Caco-2 (cell line): ENCODE measurements at places on chromosomes 12 and 14. TPM values are rescaled to one million over a fixed set of nuclear protein-coding genes. Genes with fewer than 3 reads are reported as not detected.

- no peaks in the 10 kb centered on the region for H3K4me1 ChIP-seq
- no peak overlapping the region for H3K4me3 ChIP-seq
- no peak overlapping the region for H3K27ac ChIP-seq
- DNase-seq, result no peak
- no peaks in the 10 kb centered on the region for H3K27me3 ChIP-seq
Observed at GRCh38 chr14:81989211-81989610, 455.6 kb upstream of the SEL1L start.

The OLR1 gene
- total RNA-seq, result 176 and 183 TPM in 2 replicates

DNA sequence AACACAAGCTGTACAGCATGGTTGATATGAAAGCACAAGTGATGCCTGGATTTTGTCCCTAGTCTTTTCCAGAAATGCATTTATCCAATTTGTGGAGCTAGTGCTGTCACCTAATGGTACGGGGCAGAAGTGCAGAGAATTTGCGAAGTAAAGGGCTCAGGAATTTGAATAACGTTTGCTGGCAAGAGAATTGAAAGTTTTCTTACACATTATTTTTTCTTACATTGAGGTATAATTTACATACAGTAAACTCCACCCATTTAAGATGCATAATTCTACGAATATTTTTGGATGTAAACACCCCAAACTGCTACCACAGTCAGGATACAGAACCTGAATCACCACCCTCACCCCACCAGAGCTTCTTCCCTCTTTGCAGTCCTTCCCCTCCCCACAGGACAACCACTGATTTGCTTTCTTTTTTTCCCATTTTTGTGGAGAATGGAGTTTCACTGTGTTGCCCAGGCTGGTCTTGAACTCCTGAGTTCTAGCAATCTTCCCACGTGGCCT, 3.5 kb downstream of the AICDA start:
- H3K36me3 ChIP-seq, result no peaks in the 10 kb centered on the region
- no peaks in the 10 kb centered on the region for H3K4me1 ChIP-seq
- no peak overlapping the region for H3K27ac ChIP-seq
- no peak overlapping the region for H3K4me3 ChIP-seq
- no peak for DNase-seq

The IGF1 gene
- total RNA-seq, result 1.5 and 2.3 TPM in 2 replicates

GRCh38 chr12:89493670-89494302, 30.8 kb downstream of the GALNT4 start:
- H3K36me3 ChIP-seq, result no peaks in the 10 kb centered on the region
- no peak overlapping the region for H3K4me3 ChIP-seq
- DNase-seq, result no peak
- H3K4me1 ChIP-seq, result no peaks in the 10 kb centered on the region

DNA sequence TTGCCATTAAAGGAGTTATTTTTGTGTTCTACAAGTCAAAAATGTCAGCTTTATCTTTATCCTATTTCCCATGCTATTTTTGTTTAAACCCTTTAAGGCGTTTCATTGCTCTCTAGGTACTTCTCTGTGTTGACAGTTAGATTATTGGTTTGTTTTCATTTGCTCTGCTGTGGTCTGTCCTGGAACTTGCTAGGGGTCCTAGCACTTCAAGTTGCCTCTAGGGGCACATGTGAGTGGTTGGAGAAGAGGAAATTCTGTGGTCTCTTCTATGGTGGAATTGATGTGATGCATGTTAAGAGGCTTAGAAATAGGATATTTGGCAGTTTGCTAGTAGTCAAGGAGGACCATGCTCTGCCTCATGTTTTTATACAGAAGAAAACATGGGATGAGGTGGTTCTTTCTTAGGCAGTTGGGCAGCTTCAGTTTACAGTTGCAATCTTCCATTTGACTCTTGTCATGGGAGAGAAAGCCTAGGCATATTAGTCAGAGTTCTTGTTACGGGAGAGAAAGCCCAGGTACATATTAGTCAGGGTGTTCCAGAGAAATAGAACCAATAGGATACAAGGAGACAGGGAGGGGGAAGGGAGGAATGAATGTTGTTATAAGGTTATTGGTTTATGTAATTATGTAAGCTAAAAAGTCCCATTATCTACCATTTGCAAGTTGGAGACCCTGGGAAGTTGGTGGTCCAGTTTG, 14.4 kb downstream of the TTLL5 start:
- no peak overlapping the region for H3K4me3 ChIP-seq
- no peaks in the 10 kb centered on the region for H3K27me3 ChIP-seq
- no peaks in the 10 kb centered on the region for H3K36me3 ChIP-seq
- H3K4me1 ChIP-seq, result no peaks in the 10 kb centered on the region
- no peak overlapping the region for H3K27ac ChIP-seq

GRCh38 chr12:103462675-103463074, 33.1 kb downstream of the C12orf42 start:
- H3K36me3 ChIP-seq, result no peaks in the 10 kb centered on the region
- H3K27ac ChIP-seq, result no peak overlapping the region
- H3K4me3 ChIP-seq, result no peak overlapping the region
- no peak for DNase-seq
- no peaks in the 10 kb centered on the region for H3K4me1 ChIP-seq

DNA sequence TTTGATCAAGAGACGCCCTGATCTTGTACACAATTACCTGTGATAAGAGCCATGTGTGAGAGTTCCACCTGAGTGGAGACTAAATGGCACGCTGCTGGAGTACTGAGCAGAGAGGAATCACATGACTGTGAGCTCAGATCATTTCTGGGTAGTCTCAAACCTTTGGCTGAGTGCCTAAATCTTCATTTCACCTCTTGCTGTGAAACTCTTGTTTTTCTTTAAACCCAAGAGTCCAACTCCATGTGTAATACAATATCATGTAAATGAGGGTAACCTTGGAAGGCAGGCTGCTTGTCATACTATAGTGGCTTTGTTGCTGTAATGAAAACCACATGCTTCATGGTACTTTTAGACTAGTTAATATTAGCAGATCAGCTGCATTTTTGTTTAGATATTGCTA, 156.9 kb downstream of the CAND1 start:
- H3K27me3 ChIP-seq, result no peaks in the 10 kb centered on the region
- H3K36me3 ChIP-seq, result no peaks in the 10 kb centered on the region
- H3K4me3 ChIP-seq, result no peak overlapping the region
- H3K27ac ChIP-seq, result no peak overlapping the region

The ACSM4 gene
- total RNA-seq, result not detected in 2 replicates

DNA sequence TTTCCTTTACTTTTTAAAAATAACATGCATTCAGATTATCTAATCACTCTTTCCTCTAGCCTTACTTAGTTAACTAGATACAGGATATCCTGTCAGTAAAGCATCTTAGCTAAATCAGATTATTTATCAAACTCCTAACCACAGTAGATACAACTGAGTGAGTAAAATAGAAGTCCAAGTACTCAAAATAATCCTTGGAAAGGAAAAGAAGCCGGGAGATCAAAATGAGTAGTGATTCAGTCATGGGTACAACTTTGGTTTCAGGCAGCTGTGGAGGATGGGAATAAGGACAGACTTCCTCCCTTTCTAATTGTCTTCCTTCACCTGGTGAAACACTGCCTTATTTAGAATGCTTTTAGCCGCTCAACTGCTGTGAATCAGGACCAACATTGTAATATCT, 29.4 kb downstream of the GNG2 start:
- H3K36me3 ChIP-seq, result no peaks in the 10 kb centered on the region
- no peak overlapping the region for H3K27ac ChIP-seq
- H3K4me1 ChIP-seq, result no peaks in the 10 kb centered on the region
- H3K27me3 ChIP-seq, result no peaks in the 10 kb centered on the region

- H3K4me1 ChIP-seq, result no peaks in the 10 kb centered on the region
- H3K36me3 ChIP-seq, result no peaks in the 10 kb centered on the region
- no peaks in the 10 kb centered on the region; the same call in 1 of the 2 replicates for H3K27me3 ChIP-seq
- no peak overlapping the region for H3K27ac ChIP-seq
- H3K4me3 ChIP-seq, result no peak overlapping the region
- DNase-seq, result no peak
Observed at GRCh38 chr12:132197581-132198354, 53.5 kb downstream of the NOC4L start.

DNA sequence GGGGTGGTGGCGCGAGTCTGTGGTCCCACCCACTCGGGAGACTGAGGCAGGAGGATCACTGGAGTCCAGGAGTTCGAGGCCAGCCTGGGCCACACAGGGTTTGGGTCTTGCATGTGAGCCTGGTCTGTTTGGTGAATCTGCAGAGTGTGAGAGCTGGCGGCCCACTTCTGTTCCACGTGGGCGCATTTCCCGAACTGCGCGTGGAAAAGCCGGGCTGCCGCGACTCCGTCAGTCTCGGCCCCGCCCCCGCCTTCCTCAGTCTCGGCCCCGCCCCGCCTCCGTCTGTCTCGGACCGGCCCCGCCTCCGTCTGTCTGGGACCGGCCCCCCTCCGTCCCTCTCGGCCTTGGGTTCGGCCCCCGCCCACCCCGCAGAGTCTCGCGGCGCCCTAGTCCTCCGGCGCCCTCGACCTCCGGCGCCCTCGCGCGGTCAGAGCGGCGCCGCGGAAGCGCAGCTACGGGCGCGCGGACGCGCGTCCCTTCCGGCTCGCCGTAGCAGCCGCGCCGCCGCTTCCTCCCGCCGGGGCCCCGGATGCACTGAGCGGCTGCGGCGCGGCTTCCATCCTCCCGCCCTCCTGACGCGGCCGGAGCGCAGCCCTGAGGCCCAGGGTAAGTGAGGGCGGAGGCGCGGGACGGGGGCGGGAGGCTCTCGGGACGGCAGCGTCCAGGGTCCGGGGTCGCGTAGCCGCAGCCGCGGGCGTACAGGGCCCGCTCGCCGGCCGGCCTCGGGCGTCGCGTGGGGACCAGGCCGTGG, at the start of gene EP400:
TSS of gene EP400 (plus strand) at position 512 of the 751 bp plus-strand sequence. CDS start 10,678 bp downstream, outside the sequence.
- DNase-seq, result peak; percentile 95
- peaks cover 5% of the 10 kb centered on the region for H3K4me1 ChIP-seq
- H3K4me3 ChIP-seq, result peak within 1 kb of the TSS; percentile 92
- no peaks in the 10 kb centered on the region for H3K27me3 ChIP-seq
- no peaks in the 10 kb centered on the region for H3K36me3 ChIP-seq

DNA sequence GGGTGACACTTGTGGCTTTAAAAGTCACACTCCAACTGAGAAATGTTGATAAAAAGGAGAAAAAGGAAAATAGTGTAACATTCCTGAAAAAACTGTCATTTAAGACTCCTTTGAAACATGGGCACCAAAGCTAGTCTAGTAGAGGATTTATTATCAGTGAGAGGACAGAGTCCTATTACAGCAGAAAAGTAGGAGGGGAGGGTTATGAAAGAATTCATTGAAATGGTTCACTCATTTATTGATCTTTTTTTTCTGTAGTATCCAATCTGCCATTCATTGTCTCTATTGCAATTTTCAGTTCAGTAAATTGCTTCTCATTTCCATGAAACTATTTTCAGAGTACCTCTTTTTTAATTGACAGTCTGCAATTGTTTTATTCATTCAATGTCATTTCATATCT, 25.4 kb downstream of the PPM1A start:
- no peaks in the 10 kb centered on the region for H3K27me3 ChIP-seq
- H3K4me3 ChIP-seq, result no peak overlapping the region
- peak overlapping the region; percentile 33 for H3K27ac ChIP-seq

- H3K4me3 ChIP-seq, result no peak overlapping the region
- H3K27ac ChIP-seq, result no peak overlapping the region
- no peaks in the 10 kb centered on the region for H3K27me3 ChIP-seq
- no peaks in the 10 kb centered on the region for H3K36me3 ChIP-seq
Observed at GRCh38 chr14:28773176-28773575, 6.6 kb downstream of the FOXG1 start.

DNA sequence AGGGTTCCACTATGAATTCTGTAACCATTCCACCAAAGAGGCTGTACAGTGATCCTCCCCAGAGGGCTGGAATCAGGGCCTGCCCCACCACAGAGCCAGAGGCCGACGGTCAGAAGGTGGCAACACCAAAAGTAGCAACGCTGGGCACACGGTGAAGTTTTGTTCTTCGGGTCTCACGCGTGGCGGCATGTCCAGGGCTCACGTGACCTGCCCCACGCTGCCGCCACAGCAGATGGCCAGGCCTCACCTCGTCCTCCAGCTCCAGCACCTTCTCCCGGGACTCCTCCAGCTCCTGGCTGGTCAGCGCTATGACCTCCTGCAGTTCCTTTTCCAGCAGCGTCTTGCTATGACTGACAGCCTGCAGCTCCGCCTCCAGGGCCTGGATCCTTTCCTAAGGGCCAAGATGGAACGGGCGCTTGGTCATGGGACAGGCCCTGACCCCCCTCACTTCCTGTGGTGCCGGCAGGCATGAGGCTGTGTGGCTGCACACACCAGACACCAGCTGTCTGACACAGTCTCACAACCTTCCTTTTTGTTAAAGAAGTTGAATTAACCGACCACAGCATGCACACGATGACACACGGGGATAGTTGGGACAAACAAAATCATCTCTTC, 22.4 kb upstream of the ANKLE2 start:
- H3K27ac ChIP-seq, result no peak overlapping the region
- H3K4me3 ChIP-seq, result no peak overlapping the region
- peaks cover 3% of the 10 kb centered on the region; the same call in 1 of the 2 replicates for H3K36me3 ChIP-seq
- H3K27me3 ChIP-seq, result no peaks in the 10 kb centered on the region
- DNase-seq, result no peak
- H3K4me1 ChIP-seq, result no peaks in the 10 kb centered on the region

DNA sequence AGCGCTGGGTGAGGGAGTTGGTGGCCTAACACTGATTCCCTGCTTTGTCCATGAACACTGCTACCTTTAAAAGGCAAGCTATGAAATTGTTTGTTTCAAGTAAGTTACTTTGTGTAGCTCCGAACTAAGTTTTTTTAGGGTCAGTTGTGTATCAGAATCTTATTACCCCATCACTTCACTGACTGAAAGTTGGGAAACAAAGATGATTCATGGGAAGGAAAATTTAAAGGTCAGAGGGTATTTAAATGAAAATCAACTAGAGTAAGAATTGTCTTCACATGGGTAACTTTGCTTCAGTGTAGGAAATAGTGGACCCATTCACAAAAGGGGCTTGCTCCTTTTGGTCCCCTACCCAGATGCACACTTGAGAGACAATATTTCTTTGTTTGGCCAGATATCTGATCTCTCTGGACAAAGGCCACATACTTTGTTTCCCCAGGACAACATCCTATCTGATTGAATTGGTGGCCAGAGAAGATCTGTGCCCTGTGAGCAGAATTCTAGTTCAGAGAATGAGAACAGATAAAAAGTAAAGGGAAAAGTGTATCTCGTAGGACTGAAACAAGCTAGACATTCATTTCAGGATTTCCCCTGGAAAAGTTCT, 53.5 kb downstream of the RAB35 start:
- H3K4me3 ChIP-seq, result no peak overlapping the region
- H3K4me1 ChIP-seq, result peaks cover 41% of the 10 kb centered on the region
- no peaks in the 10 kb centered on the region for H3K36me3 ChIP-seq

- no peak for DNase-seq
- H3K27me3 ChIP-seq, result no peaks in the 10 kb centered on the region
- no peak overlapping the region for H3K4me3 ChIP-seq
- H3K27ac ChIP-seq, result no peak overlapping the region
- no peaks in the 10 kb centered on the region for H3K4me1 ChIP-seq
Observed at GRCh38 chr12:93982771-93983315, 165.5 kb upstream of the PLXNC1 start.

DNA sequence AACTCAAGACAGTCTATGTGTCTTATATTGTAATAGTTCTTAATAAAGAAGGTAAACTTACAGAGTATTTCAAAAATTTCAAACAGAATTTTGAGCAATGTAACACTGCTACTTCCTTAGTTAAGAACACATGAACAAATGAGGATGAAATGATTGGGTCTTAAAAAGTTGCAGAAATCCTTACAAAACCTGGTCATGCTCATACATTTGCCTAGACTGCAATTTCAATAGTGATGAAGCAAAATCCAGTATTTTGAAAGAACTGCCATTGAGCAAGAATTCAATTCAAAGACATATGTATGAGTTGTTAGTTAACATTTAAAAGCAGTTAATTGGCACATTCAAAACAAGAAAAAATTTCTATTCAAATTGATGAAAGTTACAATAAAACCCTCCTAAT, 17.8 kb upstream of the HIF1A start:
- DNase-seq, result no peak
- peaks cover 10% of the 10 kb centered on the region for H3K4me1 ChIP-seq
- H3K36me3 ChIP-seq, result no peaks in the 10 kb centered on the region
- no peaks in the 10 kb centered on the region for H3K27me3 ChIP-seq

The FAM181A gene
- not detected in 2 replicates for total RNA-seq
